ENCODE measurements at places on chromosomes 12 and 14.

DNA sequence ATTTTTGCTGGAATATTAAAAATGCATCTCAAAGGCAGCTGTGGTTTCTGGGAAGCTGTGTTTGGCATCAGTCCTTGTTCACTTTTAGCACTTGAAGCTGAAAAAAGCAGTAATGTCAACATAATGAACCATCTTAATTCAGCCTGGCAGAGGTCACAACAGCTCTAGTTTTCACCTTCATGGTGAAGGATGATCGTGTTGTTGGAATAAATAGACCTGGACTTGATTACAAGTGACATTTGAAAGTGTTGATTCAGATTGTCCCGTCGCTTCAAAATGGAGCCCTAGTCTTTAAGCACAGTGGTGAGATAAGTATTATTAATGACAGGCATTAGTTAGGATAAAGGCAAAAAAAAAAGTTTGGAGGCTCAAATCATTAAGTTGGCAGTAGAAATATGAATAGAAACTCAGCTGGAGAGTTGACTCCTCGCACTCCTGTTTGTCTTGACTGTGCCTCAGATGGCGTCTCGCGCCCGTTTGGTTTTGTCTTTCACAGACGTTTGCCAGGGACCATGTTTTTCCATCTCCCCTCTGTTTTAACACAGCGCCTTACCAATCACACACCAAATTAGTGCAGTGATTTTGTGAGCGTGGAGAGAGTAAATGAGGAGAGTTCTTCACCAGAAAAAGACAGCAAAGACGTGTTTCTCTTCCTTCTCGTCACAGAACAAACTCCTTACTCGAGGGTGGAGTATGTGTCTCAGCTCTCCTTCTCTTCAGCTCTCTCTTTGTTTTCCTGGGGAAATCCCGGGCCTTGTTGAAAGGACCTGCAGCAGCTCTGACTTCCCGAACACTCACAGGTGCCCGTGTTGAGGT is 53.4 kb upstream of the MMP17 start:
- DNase-seq, result no peak

GRCh38 chr14:68816943-68817430 is 24.1 kb upstream of the ZFP36L1 start:
- DNase-seq, result no peak

- no peak for DNase-seq
These were observed 48.1 kb downstream of the BEGAIN start for GRCh38 chr14:100539003-100539660.

GRCh38 chr14:79855789-79856188 is 355.5 kb downstream of the DIO2 start:
- no peak for DNase-seq

- no peak for DNase-seq
These were observed 69.9 kb upstream of the C14orf180 start for GRCh38 chr14:104509673-104510072.

GRCh38 chr14:98946940-98947339 is 325.1 kb downstream of the BCL11B start:
- no peak for DNase-seq

- DNase-seq, result no peak
These were observed 10.3 kb upstream of the SLC6A13 start for GRCh38 chr12:272942-273341.

All from DMS 273 treated with DMSO at 0.1 percent for 48 hours (cell line).